ENCODE measurements at places on chromosomes 11 and 22.

DNA sequence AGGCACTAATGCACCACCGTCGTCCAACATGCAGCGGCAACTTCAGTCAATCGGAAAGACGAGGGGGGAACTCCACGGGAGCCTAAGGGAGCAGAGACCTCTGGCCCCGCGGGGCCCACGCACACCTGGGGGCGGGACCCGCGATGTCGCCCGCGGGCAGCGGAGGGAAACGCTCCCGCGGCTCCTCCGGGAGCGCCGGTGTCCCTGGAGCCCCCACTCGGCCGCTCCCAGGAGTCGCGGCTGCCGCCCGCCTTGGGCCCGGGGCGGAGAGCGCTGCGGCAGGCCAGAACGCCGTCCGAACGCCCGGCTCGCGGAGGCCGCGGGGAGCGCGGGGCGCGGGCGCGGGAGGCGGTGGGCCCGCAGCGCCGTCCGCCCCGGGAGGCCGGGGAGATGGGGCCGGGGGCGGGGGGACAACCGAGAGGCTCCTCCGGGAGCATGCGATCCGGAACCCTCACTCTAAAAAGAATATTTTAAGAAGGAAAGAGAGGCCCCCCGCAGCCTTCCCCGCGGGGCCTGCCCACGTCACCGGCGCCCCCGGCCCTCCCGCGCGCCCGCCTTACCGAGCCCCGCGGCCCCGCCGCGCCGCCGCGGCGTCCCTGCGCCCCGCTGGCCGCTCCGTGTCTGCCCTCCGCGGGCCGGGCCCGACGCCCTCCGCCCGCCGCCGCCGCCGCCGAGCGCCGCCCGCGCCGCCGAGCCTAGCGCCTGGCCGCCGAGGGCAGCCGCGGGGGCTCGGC, 86.6 kb upstream of the ARHGAP32 start:
- DNase-seq = peak; percentile 40

GRCh38 chr11:42407341-42407740, 904.5 kb upstream of the API5 start:
- DNase-seq = no peak

DNA sequence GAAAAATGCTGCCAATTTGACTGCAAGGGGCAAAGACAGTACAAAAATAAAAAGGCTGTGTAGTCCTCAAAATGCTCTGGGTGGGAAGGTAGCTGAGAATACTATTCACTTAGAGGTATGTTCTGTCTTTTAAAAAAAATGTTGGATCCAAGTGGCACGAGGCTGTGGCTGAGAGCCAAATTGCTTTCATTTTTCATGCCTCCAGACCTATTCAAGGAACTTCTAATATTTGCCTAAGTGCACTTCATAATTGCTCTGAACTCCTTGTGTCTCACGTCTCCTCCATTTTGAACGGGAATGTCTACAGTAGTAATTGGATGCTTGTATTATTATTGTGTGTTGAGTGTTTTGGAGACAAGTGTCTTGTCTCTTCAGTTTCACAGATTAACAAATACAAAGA, 19.1 kb upstream of the SLC22A25 start:
- no peak for DNase-seq

- DNase-seq = no peak
These were observed 6.9 kb downstream of the SBF2 start for GRCh38 chr11:10287140-10287539.

GRCh38 chr22:25869771-25870170, 127.8 kb downstream of the MYO18B start:
- DNase-seq = no peak

DNA sequence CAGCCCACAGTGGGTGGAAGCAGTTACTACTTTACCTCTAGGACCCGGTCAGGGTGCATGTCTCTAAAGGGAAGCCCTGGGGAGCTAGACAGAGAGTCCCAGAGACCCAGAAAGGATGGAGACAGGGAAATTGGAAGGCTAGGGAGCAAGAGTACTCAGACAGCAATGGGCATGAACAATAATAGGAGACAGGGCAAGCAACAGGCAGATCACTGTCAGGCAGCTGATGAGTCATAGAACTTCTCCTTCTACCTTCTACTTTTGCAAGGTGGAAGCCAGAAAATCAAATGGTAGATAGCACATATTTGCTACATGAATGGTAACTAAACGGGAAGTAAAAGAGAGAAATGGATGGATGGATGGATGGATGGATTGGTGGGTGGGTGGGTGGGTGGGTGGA, 19.6 kb downstream of the CD5 start:
- DNase-seq = no peak

GRCh38 chr11:120532082-120532831, 20.7 kb downstream of the GRIK4 start:
- DNase-seq = no peak

Data from activated naive CD4-positive, alpha-beta T cell treated with anti-CD3 and anti-CD28 coated beads for 36 hours (primary cell).